ENCODE measurements at places on chromosomes 4 and X.

DNA sequence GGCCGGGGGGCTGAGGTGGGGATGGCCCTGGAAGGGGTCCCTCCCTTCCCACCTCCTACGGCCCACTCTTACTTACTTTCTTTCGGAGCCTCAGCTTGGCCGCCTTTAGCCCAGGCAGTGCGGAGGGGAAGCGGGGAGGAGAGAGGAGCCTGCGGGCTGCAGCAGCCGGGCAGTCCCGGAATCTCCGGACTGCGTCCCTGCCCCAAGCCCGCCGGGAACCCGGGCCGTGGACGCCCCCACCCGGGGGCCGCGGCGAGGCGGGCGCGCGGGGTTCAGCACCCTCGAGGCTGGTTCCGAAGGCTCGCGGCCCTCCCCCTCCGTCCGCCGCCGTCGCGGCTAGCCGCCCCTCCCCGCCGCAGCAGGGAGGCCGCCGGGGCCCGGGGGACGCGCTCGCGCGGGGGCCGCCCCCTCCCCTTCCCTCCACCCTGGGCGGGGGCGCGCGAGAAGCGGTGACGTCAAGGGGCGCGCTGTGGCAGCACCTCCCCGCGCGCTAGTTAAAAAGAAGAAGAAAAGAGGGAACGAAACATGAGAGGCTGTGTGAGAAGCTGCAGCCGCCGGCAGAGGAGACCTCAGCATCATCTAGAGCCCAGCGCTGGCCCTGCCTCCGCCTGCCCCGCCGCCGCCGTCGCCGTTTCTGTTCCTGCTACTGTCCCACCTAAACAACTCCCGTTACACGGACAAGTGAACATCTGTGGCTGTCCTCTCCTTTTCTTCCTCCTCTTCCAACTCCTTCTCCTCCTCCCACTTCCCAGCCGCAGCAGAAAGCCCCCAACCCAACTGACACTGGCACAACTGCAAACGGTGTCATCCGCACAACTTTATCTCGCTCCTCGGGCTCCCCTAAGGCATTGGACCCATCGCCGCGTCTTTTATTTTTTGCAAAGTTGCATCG lies at the start of gene HHIP:
Gene HHIP, plus strand, starts transcription at position 526 of the 892 bp plus-strand sequence. CDS start 520 bp downstream, outside the sequence.
- no peak for DNase-seq

DNA sequence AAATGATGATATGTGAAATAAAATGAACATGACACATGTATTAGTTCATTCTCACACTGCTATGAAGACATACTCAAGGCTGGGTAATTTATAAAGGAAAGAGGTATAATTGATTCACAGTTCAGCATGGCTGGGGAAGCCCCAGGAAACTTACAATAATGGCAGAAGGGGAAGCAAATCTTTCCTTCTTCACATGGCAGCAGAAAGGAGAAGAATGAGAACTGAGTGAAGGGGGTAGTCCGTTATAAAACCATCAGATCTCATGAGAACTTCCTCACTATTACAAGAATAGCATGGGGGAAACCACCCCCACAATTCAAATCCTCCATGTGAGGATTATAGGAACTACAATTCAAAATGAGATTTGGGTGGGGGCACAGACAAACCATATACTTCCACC lies 243.9 kb upstream of the GYPA start:
- no peak for DNase-seq

- DNase-seq: no peak
Observed at GRCh38 chr4:71202705-71203104, 136.1 kb upstream of the SLC4A4 start.

GRCh38 chrX:44002567-44002966 lies 29.4 kb upstream of the NDP start:
- no peak for DNase-seq

- DNase-seq: no peak
Observed at GRCh38 chr4:2408401-2408958, 10.0 kb downstream of the ZFYVE28 start.

DNA sequence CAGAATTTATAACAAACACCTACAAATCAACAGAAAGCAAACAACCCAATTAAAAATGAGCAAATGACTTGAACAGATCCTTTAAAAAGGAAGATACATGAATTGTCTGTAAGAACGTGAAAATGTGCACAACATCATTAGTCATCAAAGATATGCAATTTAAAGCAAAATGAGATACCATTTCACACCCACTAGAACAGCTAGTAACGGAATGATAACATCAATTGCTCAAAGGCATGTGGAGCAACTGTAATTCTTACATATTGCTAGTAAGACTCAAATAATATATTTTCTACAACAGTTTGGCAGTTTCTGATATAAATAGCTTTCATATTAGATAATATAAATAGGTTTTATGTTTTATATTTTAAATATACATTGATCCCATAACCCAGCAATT lies 82.5 kb downstream of the LCORL start:
- no peak for DNase-seq

- DNase-seq: peak; percentile 96
Observed at GRCh38 chrX:69948276-69948797, 101.4 kb downstream of the AWAT2 start.

DNA sequence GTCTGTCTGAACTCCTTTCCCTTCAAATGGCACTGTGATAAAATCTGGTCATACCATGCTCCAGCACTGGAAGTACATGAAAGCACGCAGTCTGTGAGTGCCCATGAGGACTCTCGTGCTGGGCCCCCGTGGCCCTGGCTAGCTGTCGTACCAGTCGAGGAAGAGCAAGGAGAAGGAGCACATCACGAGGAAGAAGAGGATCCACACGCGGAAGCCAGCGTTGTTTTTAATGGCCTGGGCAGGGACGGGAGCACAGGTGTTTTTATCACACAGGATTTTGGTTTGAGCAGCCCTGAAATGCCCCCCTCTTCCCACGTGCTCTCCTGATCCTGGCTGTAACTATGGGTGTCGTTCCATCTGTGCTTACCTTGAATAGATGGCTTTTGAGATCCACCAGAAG lies 33.0 kb downstream of the NSG1 start:
- DNase-seq: no peak

DNA sequence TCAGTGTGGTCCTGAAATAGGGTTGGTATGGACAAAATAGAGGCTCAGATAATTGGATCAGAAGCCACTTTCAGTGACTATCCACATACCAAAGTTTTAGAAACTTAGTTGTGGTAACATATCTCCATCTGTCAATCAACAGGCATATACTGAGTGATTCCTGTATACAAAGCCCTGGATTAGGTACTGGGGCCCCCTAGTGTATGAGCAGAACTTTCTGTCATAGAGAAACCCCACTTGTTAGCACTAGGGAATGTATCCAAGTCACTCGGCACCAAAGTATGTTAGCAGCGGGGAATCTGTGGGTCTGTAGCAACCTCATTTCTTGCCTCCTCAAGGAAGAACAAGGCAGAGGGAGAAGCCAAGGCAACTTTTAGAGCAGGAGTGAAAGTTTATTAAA lies 50.7 kb downstream of the MAP7D3 start:
- no peak for DNase-seq

DNA sequence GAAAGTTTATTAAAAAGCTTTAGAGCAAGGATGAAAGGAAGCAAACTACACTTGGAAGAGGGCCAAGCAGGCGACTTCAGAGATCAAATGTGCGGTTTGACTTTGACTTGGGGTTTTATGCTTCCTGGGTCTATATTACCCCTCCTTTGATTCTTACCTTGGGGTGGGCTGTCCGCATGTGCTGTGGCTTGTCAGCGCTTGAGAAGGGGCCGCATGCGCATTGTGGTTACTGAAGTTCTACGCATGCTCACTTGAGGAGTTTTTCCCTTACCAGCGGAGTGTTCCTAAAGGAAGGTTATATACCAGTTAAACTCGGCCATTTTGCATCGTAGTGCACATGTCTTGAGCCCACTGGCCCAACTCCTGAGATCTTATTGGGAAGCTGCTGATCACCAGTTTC lies 9.9 kb downstream of the ZNF157 start:
- no peak for DNase-seq

- DNase-seq: no peak
Observed at GRCh38 chrX:86016139-86016538, 31.2 kb downstream of the CHM start.

- DNase-seq: no peak
Observed at GRCh38 chrX:136176399-136176825, 29.1 kb downstream of the FHL1 start.

GRCh38 chrX:5991393-5991792 lies 237.3 kb downstream of the NLGN4X start:
- no peak for DNase-seq

DNA sequence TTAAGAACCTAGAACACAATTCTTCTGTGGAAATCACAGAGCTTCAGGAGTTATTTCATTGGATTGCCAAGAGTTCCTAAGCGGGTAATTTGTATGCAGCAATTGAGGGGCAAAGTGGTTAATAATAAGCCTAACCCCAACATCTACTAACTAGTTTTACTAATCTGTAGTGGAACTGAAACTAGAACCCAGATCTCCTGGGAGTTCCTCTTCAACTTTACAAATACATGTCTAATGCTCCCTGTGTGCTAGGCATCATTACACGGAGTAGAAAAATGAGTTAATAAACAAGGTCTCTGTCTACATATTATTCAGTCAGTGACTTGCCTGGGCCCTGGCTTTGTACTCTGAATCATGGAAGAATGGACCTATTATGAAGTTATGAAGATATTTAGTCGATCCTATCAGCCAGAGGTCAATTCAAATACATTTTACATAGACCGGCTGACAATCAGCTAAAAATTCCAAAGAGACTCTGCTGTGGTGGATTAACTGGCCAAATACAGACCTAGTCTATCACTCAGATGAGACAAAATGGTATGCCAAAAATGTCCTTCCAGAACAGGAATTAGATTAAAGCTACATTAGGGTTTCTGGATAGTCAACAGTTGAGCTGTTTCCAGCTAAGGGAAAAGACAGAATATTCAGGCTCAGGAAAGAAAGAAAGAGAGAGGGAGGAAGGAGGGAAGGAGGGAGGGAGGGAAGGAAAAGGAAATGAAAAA lies 326.0 kb downstream of the FBXW7 start:
- no peak for DNase-seq

GRCh38 chrX:24189490-24189889 lies 40.0 kb downstream of the ZFX start:
- DNase-seq: no peak

- DNase-seq: no peak
Observed at GRCh38 chrX:13239272-13239671, 80.6 kb downstream of the ATXN3L start.

GRCh38 chrX:74506317-74507115 lies 85.2 kb downstream of the SLC16A2 start:
- DNase-seq: no peak

GRCh38 chr4:78534286-78534955 lies 17.1 kb upstream of the ANXA3 start:
- DNase-seq: no peak

DNA sequence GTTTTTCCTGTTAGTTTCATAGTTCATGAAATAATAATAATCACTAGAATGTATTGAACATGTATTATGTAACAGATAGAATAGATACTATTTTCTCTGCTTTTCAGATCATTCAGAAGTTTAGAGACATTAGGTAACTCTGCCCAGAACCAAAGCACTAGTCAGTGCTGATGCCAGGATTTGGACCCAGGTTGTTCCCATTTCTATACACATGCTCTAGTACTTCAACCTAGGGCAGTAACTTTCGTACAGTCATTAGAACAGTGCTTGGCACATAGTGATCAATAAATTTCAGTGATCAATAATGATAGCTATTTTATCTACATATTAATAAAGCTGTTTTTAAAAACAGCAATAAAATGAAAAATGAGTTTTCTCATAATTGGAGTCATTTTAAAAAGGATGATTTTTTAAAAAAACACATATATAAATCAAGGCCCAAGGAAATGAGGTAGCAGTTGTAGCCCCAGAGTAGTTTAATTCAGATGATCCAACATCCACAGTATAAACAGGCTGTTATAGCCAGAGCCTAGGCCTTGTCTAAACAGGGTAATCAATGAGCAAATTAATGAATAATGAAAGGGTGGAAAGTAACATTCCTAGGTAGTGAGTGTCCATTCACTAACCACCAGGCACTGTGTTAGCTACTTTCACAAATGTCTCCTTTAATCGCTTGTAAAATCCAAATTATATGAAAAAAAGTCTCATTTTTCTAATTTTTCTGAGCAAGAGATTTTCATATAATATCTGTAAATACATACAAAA lies 25.6 kb downstream of the TXK start:
- DNase-seq: no peak

- no peak for DNase-seq
Observed at GRCh38 chr4:80587871-80588385, 252.4 kb downstream of the CFAP299 start.

GRCh38 chr4:13681570-13681969 lies 54.0 kb upstream of the BOD1L1 start:
- DNase-seq: no peak

DNA sequence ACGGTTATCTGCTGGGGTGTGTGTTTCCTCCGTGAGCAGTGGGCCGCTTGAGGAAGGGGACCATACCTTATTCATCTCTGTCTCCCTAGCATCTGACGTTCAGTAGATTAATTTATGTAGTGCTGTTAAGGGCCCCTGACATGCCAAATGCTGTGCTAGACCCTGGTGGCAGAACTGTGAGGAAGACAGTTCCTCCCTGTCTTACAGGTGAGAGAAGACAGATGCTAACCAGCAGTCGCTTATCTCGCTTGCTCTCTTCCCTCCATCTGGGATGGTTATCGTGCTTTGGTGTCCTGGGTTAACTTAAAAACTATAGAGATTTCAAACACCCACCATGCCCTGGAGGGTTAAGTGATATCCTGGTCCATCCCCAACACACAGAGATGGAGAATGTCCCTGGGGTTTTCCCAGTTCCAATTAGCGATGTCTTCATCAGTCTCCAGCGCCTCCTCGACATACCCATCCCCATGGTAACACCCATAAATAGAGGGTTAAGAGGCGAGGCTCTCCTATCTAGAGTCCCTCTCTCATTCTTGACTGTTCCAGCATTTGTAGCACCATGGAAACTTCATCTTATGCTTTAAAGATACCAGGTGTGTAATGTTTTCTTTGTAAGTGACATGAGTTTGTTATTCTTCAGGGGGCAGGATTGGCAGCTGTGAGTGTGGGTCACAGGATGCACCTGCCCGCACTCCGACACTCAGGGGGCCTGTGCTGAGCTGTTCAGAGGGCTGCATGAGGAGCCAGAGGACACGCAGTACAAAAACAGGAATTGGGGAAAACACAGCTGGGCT lies 135.2 kb downstream of the STK32B start:
- DNase-seq: no peak

GRCh38 chrX:76862509-76862908 lies 435.0 kb downstream of the MAGEE1 start:
- DNase-seq: no peak

GRCh38 chr4:113447061-113447460 lies 314.5 kb downstream of the CAMK2D start:
- DNase-seq: no peak

GRCh38 chr4:4670869-4671268 lies 129.0 kb upstream of the STX18 start:
- no peak for DNase-seq

GRCh38 chr4:163556177-163556576 lies 61.7 kb downstream of the TMA16 start:
- no peak for DNase-seq

- no peak for DNase-seq
Observed at GRCh38 chr4:45578874-45579273, 545.0 kb downstream of the GABRG1 start.

GRCh38 chr4:182653596-182653995 lies 263.6 kb downstream of the DCTD start:
- DNase-seq: no peak

GRCh38 chr4:67883458-67883857 lies 344 bp downstream of the TMPRSS11D start:
- no peak for DNase-seq

- DNase-seq: no peak
Observed at GRCh38 chr4:38072578-38072977, 112.4 kb downstream of the PTTG2 start.

Data from LNCaP clone FGC (cell line).